ENCODE measurements at places on chromosomes 11 and 22. TPM values are rescaled to one million over a fixed set of nuclear protein-coding genes. Genes with fewer than 3 reads are reported as not detected.

GRCh38 chr22:37166675-37167066, 17.0 kb upstream of the IL2RB start:
- DNase-seq = peak; percentile 69

GRCh38 chr11:75313513-75314272, 37.8 kb downstream of the ARRB1 start:
- DNase-seq = peak; percentile 80

DNA sequence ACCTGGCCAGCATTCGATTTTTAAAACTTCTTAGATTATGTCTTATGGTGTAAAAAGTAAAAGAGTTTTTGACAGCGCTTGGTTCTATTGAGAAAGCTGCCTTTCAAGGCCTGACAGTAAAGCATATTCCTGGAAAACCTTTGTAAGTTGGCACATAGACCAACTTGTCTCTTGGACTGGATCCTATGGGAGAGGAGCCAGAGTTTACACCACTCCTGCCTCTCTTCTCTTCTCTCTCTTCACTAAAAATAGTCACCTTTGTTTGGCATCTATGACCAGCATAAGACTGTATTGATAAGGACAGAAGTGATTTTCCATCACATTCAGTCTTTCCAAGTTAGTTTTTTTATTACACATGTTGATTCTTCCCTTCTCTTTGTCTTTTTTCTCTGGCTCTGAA, 33.7 kb downstream of the CSRP3 start:
- no peak for DNase-seq

GRCh38 chr22:30047364-30047738, 32.9 kb upstream of the HORMAD2 start:
- no peak for DNase-seq

GRCh38 chr11:111837366-111837891, 34.0 kb downstream of the ALG9 start:
- no peak for DNase-seq

FXYD2 gene
- polyA plus RNA-seq = 0.18 TPM

DNA sequence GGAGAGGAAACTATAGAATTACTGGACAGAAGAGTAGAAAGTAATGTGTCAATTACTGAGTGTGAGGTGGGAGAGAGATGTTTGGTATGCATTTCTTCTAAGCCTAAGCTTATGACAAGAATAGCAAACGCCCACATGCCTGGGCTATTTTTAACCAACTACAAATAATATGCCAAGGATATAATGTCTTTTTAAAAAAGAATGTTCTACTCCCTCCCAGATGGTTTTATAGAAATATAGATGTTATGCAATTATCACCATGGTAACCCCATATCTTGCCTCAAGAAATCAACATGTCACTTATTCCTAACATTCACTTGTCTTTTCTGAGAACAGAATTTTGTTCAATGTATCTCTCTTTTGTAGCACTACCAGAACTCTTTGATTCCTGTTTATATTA, 996.7 kb upstream of the CHORDC1 start:
- DNase-seq = peak; percentile 43

GRCh38 chr11:20084921-20085814, 75.1 kb downstream of the DBX1 start:
- no peak for DNase-seq

ART1 gene
- polyA plus RNA-seq = not detected

DNA sequence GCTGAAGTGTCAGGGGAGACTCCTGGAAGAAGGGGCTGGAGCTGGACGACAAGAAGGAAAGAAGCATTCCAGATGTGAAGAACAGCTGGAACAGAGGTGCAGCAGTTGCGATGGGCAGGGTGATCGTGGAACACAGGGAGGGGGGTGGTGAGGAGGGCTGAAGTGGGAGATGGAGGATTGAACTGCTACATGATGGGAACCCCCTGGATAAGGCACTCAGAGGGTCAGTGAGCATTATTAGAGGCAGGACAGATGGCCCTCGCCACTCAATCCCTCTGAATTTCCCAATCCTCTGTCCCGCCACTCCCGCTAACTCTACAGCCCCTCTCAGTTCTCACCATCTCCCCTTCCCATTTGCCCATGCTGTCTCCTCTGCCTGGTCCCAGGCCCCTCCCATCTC, 14.0 kb downstream of the SERPINH1 start:
- DNase-seq = no peak

- no peak for DNase-seq
Measured at GRCh38 chr11:26158251-26158650, 173.7 kb upstream of the ANO3 start.

DNA sequence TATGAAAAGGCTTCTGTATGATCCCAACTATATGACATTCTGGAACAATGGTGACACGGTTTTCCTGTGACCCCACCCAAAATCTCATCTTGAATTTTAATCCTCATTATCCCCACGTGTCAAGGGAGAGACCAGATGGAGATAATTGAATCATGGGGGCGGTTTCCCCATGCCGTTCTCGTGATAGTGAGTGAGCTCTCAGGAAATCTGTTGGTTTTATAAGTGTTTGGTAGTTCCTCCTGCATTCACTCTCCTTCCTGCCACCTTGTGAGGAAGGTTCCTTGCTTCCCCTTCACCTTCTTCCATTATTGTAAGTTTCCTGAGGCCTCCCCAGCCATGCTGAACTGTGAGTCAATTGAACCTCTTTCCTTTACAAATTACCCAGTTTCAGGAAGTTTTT, 53.1 kb upstream of the TSPAN18 start:
- DNase-seq = no peak

DNA sequence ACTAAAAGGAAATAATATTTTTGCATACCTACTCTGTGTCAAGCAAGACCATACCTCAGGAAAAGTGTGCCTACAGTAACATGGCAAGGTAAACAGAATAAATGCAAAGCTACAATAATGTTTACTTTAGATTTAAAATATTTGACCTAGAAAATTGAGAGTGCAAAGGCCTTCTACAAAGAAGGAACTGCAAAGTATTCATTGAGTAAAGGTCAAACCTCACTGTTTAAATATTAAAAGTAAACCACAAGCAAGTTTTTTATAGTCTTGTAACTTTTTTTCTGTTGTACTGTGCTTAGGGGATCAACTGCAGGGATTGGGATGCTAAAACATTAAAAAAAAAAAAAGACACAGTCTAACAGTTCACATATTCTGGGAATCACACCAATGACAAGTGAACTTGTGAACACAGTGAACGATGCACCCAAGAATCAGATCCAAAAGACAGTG, 48.8 kb downstream of the CWF19L2 start:
- DNase-seq = no peak

DNA sequence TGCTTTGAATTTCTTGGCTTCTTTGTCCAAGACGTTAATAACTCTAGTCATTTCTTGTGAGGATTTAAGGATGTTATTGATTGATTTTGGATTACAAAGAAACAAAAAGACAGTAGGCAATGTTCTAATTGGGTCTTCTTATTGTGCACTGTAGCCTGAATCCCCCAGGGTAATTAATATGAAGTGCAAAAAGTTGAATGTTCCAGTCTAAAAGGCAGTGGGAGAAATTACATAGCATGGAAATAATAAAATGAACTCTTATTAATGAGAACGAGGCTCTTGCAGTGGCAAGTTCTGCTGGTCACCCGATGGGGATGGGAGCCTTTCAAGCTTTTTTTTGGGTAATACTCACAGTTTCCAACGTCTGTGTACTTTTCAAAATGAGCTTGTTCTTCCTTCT, 45.6 kb downstream of the UBASH3B start:
- no peak for DNase-seq

GRCh38 chr11:76591416-76591815, 79.1 kb downstream of the LRRC32 start:
- DNase-seq = no peak

DNA sequence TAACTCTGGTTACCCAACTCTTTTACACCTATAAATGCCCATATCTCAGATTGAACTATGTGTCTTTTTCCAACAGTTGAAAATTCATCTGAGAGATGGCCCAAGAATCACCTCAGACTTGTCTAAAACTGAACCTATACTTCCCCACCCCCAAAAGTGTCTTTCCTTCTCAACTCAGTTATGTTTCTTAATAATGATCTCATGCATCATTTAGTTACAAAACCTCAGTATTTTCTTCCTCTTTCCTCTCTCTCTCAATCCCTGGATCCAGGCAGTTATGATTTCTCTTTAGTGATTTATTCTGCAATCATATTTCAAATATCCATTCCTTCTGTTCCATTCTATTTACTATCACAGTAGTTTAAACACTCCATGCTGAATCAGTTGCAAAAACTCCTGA, 32.3 kb upstream of the ADSL start:
- no peak for DNase-seq

SCN2B gene
- polyA plus RNA-seq = 0.11 TPM

CDC45 gene
- 30.4 TPM for polyA plus RNA-seq

GRCh38 chr11:115695677-115696364, 191.6 kb upstream of the CADM1 start:
- DNase-seq = no peak

GRCh38 chr11:134560066-134560465, 148.0 kb upstream of the B3GAT1 start:
- no peak for DNase-seq

OR8A1 gene
- not detected for polyA plus RNA-seq

GRCh38 chr11:23772081-23772480, 724.8 kb upstream of the LUZP2 start:
- no peak for DNase-seq

DNA sequence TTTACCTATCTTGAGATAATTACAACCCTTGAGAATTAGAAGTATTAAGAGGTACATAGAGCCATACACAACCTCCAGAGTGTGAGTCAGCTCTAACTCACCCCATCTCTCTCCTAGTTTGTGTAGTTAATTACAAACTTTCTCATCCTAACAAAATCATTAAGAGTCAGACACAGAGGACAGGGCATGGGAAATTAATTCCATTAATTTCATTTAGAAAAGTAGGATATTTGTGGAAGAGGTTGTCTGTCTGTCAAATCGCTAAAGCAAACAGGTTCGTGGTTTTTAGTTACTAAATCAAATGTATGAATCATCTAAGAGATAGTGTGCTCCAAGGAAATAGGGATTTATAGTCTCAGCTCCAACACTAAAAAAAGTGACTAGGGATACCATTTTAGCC, 1261.4 kb upstream of the TENM4 start:
- peak; percentile 32 for DNase-seq

DUSP8 gene
- polyA plus RNA-seq = 1.6 TPM

DNA sequence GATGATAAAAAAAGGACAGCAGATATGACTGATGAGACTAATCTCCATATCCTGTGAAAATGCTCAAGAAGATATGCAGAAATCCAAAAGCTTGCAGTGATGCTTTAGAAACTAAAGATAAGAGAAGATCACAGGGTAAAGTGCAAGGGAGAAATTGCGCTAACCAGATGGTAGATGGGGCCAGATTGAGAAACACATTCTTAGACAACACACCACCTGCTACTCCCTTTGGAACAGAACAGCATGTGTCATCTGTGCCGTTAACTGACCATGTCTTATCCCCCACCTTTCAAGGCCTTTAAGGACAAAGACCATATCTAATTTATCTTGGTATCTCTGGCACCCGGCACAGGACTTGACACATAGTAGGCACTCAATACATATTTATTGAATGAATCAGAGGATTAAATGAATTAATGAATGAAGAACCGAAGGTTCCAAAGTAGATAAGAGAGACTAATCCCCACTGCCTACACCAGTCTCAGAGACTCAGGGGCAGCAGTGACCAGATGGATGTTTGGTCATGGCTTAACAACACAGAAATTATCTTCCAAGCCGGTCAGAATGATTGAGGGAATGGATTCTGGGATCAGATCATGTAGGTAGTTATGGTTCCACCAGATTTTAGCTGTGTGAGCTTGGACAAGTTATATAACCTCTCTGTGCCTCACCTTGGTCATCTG, 12.3 kb upstream of the P2RY2 start:
- no peak for DNase-seq

GRCh38 chr22:49228431-49229037, 599.1 kb downstream of the BRD1 start:
- DNase-seq = no peak

GRCh38 chr11:21520244-21520643, 672.6 kb upstream of the ANO5 start:
- no peak for DNase-seq

DNA sequence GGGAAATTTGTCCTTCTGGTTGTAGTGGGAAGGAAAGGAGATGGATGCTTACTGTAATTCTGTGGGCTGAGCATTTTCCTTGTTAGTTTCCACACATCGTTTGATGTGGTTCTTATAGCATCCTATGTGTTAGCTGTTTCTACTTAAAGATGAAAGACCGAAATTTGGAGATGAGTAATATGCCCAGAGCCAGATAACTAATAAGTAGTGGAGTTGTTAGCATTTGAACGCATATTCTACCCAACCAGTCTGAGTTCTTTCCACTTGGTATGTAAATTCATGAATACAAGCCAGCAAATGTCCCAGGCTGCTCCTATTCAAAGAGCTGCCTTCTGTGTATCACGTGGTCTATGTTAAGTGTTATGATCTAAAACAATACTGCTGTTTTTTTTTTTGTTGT, 14.6 kb downstream of the SPECC1L start:
- DNase-seq = peak; percentile 42

ST14 gene
- polyA plus RNA-seq = not detected

DNA sequence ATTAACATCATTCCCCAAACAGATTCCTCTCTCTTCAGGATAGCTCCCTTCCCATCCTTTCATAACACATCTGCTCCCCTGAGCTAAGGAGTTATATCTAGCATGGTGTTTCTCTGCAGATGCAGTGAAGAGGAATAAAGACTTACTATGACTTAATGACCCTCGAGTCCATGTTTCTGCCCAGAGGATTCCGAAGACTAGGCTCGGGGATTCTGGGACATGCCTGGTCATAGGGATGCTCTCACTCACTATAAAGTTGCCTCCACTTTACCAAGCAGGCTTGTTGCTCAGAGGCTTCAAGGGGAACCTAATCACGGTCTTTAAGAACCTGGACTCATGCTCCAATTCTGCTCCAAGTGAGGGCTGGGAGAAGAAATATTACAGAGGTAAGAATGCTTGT, at the start of gene OR52E4:
TSS of gene OR52E4 (plus strand) at position 301 of the 400 bp plus-strand sequence. CDS start 3,664 bp downstream, outside the sequence.
- DNase-seq = no peak

DNA sequence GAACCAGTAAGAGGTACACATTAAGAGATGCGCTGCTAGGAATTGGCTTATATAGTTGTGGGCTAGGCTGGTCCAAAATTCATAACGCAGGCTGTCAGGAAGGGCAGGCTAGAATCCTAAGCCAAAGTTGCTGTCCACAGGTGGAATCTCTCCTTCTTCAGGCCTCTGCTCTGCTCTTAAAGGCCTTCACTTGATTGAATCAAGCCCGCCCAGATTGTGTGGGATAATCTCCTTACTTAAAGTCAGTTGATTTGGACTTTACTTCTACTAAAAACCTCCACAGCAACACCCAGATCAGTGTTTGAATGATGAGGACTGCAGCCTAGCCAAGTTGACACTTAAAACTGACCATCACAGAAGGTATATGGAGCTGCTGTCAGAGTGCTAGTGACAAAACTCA, 68.8 kb downstream of the LRRC32 start:
- DNase-seq = no peak

GRCh38 chr11:34652191-34652973, 31.5 kb downstream of the EHF start:
- DNase-seq = peak; percentile 40

GRCh38 chr11:120375076-120375475, 38.9 kb downstream of the ARHGEF12 start:
- DNase-seq = no peak

XKR3 gene
- not detected for polyA plus RNA-seq

GRCh38 chr22:37805810-37806277, 1.9 kb upstream of the GCAT start:
- DNase-seq = no peak
